ENCODE measurements at places on chromosomes 6 and 20.
A peak's percentile ranks its signal among the peaks of the same experiment; 100 is the strongest.

GRCh38 chr20:35269055-35269781 is 8.7 kb downstream of the MMP24OS start:
- DNase-seq, result no peak

- DNase-seq, result no peak
Measured at GRCh38 chr20:2694008-2694471, 1.5 kb downstream of the EBF4 start.

GRCh38 chr20:41268917-41269652 is 48.4 kb downstream of the ZHX3 start:
- DNase-seq, result no peak

GRCh38 chr20:61896058-61896961 is 169.4 kb downstream of the TAF4 start:
- DNase-seq, result no peak

- no peak for DNase-seq
Measured at GRCh38 chr6:170497841-170498301, 55.2 kb downstream of the PSMB1 start.

- no peak for DNase-seq
Measured at GRCh38 chr6:124999105-124999764, 37.0 kb downstream of the RNF217 start.

GRCh38 chr6:134605034-134605433 is 287.1 kb upstream of the SGK1 start:
- no peak for DNase-seq

GRCh38 chr20:57403216-57403615 is 12.0 kb downstream of the RBM38 start:
- DNase-seq, result no peak

DNA sequence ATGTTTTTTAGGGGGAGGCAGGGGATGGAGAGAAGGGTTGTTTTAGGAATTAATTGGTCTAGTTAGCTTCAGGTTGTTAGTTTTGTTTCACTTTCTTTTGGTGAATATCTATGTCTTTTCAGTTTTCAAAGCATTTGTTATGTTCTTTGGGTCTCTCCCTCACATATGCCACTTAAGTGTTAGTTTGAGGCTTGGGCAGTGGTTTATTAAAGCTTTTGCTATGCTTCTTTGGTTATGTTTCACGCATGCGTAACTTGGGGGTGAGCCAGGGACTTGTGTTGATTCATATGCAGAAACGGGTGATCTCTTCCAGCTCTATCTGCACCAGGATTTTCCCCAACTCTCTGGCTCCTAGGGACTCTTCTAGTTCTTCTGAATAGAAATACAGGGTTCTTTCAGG is 11.4 kb upstream of the MMS22L start:
- DNase-seq, result no peak

- DNase-seq, result no peak
Measured at GRCh38 chr20:49315580-49315979, 37.7 kb upstream of the ZNFX1 start.

- DNase-seq, result no peak
Measured at GRCh38 chr6:106154326-106154725, 68.2 kb downstream of the PRDM1 start.

GRCh38 chr6:132813173-132813856 is 1.1 kb upstream of the RPS12 start:
- DNase-seq, result no peak

DNA sequence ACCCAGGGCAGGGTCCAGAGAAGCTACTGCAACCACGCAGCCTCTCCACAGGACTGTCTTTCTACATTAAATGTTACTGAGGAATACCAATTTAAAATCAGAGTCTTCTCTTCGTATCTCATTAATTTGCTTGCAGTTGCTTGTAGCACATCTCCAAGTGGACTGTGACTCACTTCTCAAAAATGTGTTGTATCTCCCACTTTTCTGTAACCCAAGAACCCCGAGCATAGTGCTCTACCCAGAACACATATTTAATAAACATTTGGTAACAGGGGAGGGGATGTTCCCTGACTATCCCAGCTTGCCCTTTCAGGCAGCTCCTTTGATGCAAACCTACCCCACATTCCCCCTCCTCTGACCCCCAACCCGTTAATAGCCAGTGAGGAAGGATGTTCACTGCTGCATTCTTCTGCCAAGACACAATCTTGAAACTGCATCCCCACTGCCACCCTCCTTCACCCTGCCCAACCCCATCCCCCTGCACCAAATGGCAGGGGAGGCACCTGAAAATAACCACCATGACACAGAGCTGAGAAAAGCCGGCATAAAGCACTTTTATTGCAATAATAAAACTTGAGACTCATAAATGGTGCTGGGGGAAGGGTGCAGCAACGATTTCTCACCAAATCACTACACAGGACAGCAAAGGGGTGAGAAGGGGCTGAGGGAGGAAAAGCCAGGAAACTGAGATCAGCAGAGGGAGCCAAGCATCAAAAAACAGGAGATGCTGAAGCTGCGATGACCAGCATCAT is 24.2 kb downstream of the FKBP1A start:
- DNase-seq, result no peak

DNA sequence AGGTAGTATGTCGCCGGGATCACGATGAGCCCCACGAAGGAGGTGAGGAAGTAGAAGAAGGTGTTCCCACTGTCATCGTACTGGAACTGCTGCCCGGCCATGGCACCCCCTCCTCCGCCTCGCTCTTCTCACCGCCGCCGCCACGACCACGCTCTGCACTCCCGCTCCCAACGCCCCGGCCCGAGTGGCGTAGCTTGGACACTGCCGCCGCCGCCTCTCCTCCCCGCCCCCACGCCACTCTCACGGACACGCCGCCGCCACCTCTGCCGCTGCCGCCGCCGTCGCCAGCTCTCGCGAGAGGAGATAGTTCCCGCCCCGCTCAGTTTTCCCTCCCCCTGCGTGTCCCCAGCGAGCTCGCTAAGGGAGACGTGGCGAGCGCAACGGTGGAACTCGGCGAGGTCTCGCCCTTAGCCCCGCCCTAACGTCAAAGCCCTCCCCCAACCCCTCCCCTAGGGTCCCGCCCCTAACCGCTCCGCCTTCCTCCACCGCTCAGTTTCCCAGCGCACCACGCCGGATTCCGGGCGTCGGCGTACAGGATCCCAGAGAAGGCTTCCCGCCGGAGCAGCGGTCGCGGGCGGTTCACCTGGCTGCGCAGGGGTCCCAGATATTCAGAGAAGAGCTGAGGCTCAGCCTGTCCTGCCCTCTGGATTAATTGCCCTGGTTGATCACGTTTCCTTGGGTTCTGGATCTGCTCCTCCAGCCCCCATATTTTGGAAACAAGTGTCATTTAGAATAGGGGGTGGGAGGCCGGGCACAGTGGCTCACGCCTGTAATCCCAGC is at the start of gene SEC63:
SEC63 (minus strand) TSS at position 300 of the 780 bp plus-strand sequence; CDS start at position 101, 199 bp downstream.
- peak; percentile 94 for DNase-seq

GRCh38 chr6:151290877-151291721 is 51.3 kb downstream of the AKAP12 start:
- DNase-seq, result no peak

DNA sequence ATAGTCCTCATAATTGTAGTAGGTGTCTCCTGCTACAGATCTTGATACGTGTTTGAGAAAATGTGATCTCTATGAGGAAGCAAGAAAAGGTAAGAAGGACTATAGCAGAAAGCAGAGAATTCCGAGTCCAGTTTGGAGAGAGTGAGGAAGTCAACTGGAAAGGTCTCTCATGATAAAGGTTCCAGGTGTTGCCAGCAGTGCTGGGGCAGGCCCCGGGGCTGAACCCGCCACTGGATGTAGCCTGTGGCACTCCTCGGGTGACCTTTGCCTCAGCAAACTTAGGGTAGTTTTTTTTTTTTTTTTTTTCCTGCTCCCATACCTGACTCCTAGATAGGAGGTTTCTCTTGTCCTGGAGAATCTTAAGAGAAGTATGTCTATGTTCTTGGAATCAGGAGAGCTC is 62.8 kb downstream of the FAM120B start:
- no peak for DNase-seq

DNA sequence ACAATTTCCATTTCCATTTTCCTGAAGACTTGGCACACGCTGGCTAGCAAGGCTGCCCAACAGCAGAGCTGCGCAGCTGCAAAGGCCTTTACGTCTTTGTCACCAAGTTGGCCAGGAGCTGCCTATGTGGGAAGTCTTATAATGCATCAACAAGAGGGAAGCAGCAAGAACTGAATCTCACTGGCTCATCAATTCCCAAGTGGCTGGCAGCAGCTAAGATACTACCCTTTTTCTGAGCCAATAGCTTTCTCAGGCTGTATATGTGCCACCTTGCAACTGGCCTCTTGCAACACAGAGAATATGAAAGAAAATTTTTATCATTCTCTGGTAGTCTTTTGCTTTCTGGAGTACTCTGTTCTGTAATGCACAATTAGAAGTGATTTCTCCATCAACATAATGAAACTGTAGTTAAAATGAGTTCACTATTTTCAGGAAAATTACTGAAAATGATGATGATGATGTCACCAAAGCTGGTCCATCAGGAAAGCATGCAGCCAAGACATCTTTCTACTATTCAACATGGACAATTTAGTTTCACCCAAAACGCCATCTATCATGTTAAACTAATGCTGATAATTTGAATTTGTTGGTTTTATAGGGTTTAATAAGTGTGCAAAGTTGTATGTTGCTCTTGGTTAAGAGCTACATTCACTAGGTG is 97.3 kb upstream of the FOXA2 start:
- DNase-seq, result no peak

DNA sequence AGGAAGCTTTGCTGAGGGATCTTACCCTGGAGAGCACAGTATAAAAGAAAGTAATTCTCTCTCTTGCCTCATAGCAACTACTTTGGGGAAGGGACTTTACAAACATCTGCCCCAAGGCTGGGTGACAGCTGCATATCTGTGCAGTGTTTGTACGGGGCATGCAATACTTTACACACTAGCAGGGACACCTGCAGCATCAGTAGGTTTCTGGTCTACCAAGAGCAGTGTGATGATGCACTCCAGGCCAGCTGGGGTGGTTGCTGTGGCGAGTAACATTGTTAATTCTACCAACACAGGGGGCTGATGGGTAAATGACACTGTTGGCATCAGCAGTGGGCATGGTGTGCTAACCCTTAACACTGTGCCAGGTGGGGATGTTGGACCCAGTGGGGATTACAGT is 48.0 kb downstream of the ADTRP start:
- DNase-seq, result no peak

All from CMK (cell line).